ENCODE measurements at places on chromosomes 2 and 18.
A peak's percentile ranks its signal among the peaks of the same experiment; 100 is the strongest.

DNA sequence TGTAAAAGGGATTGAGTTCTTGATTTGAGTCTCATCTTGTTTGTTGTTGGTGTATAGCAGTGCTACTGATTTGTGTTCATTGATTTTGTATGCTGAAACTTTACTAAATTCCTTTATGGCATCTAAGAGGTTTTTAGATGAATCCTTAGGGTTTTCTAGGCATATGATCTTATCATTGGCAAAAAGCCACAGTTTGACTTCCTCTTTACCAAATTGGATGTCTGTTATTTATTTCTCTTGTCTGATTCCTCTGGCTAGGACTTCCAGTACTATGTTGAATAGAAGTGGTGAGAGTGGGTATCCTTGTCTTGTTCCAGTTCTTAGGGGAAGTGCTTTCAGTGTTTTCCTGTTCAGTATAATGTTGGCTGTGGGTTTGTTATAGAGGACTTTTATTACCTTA, 4.8 kb downstream of the ANKAR start:
- no peak for DNase-seq

DNA sequence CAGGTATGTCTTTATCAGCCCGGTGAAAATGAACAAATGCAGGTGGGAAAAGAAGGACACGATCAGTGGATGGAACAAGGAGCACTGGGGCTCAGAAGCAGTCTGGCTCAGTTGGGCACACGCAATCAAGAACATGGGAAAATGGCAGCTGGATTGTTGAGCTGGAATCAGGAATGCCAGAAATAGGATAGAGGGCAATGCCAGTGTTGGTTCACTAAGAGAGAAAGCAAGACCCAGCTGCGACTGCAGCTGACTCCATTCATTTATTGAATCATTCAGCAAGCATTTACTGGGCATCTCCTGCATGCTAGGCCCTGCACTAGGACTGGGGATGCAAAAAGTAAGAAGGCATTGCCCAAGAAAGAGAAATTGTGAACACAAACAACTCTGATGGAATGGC, 13.6 kb upstream of the TTR start:
- DNase-seq, result no peak

- no peak for DNase-seq
These were observed 160.5 kb downstream of the SETBP1 start for GRCh38 chr18:44841221-44841620.

- peak; percentile 90 for DNase-seq
These were observed 139.3 kb downstream of the KLHL29 start for GRCh38 chr2:23524261-23524706.

- DNase-seq, result no peak
These were observed 9.7 kb downstream of the ITM2C start for GRCh38 chr2:230874456-230874855.

GRCh38 chr2:27400348-27401135, 8.8 kb downstream of the PPM1G start:
- DNase-seq, result no peak

DNA sequence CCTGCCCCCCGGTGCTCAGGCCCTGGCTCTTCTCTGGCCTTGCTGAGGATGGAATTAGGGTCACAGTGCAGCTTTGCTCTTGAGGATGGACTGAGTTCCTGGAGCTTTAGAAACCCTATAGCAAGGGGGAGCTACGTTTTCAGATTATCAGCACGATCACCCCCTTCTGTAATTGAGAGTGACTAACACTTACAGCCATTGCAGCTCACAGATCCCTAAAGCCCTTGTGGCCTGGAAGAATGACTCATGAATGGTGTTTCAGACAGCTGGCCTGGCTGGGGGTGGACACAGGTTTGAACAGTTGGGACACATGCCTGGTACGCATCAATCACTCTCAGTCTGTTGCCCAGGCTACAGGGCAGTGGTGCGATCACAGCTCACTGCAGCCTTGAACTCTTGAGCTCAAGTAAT, 79.7 kb upstream of the IGFBP5 start:
- DNase-seq, result peak; percentile 83

GRCh38 chr2:217654168-217654567, 348.6 kb downstream of the TNS1 start:
- DNase-seq, result no peak

DNA sequence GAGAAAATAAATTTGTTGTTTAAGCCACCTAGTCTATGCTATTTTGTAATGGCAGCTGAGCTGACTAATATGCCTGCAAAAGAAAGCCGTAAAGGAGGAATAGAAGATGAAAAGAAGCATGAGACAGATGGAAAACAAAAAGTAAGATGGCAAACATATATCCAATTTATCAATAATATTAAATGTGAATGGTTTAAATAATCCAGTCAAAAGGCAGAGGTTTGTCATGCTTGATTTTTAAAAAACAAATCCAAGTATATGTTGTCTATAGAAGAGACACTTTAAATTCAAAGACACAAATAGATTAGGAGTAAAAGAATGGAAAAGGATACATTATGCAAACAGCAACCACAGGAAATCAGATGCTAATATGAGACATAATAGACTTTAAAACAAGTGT, 35.4 kb upstream of the EMILIN2 start:
- no peak for DNase-seq

- DNase-seq, result no peak
These were observed 127.0 kb downstream of the ANTXR1 start for GRCh38 chr2:69139778-69140670.

DNA sequence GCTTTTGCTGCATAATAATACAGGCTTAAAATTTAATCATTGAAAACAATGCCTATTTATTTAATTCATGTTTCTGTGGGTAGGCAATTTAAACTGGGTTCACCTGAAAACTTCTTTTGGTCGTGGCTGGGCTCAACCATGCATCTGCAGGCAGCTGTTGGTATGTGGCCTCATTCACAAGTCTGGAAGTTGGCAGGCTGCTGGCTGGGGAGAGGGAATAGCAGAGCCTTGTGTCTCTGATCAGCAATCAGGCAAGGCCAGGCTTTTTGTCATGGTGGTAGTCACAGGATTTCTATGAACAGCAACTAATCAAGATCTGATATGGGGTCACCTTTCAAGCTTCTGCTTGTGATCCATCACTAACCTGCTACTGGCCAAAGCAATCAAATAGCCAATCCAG, 130.1 kb upstream of the KCNJ3 start:
- no peak for DNase-seq

DNA sequence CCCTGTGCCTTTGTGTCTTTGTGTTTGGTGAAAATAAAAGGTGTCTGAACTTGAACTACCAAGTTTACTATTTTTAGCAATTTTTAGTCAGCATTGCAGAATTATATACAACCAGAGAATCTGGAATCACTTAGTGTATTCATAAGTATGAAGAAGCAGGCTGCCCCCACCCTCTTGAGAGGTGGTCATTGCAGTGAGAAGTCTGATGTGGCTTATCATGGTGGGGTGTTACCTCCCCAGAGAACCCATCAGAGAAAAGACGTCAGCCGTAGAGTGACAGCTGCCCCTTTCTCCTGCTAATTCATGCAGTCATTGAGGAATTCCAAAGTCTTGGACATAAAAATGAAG, 66.0 kb downstream of the BOLA3 start:
- no peak for DNase-seq

- no peak for DNase-seq
These were observed 38.3 kb upstream of the BMPR2 start for GRCh38 chr2:202337706-202338346.

GRCh38 chr2:65781756-65782155, 349.4 kb upstream of the SPRED2 start:
- no peak for DNase-seq

DNA sequence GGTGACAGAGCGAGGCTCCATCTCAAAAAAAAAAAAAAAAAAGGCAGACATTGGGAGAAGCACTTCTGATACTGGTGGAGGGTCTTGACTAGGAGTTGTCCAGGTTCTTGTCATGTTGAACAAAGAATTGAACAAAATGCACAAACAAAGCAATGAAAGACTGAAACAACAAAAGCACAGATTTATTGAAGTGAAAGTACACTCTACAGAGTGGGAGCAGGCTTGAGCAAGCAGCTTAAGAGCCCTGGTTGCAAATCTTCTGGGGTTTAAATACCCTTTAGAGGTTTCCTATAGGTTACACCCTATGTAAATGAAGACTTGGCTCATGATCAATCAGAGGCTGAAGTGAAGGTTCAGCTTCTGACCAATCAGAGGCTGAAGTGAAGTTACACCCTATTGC, 6.4 kb upstream of the SS18 start:
- DNase-seq, result no peak

- DNase-seq, result peak; percentile 6
These were observed 1.7 kb downstream of the ATF2 start for GRCh38 chr2:175166216-175166824.

- no peak for DNase-seq
These were observed 99.1 kb downstream of the SETBP1 start for GRCh38 chr18:44779753-44780292.

DNA sequence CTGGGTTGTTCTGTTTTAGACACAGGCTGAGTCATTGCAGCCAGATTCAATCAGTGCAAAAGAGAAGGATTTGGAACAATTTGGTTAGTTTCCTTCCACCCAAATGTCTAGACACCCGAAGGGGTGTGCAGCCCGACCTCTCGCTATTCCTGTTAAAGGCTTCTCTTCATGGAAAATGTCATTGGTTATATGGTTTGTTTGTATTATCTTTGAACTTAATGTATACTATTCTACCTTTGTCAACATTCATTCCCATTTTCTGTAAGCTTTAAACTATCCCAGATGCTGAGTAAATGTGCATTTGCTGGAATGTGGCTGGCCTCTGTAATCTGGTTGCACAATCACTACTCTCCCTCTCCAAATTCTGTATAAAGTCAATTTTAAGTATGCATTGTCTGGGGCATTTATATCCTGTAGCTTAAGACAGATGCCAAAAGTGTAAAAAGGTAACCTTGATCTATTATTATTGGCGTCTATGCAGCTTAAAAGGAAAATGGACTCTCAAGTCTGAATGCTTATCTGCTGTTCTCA, 80.4 kb upstream of the RND3 start:
- peak; percentile 67 for DNase-seq

- peak; percentile 35 for DNase-seq
These were observed 73.3 kb downstream of the PIK3C3 start for GRCh38 chr18:42028247-42028832.

- peak; percentile 47 for DNase-seq
These were observed 88.2 kb downstream of the GFPT1 start for GRCh38 chr2:69298862-69299261.

GRCh38 chr2:83944191-83944590, 514.9 kb downstream of the SUCLG1 start:
- DNase-seq, result no peak

GRCh38 chr2:104774631-104775030, 79.3 kb upstream of the POU3F3 start:
- DNase-seq, result peak; percentile 32

DNA sequence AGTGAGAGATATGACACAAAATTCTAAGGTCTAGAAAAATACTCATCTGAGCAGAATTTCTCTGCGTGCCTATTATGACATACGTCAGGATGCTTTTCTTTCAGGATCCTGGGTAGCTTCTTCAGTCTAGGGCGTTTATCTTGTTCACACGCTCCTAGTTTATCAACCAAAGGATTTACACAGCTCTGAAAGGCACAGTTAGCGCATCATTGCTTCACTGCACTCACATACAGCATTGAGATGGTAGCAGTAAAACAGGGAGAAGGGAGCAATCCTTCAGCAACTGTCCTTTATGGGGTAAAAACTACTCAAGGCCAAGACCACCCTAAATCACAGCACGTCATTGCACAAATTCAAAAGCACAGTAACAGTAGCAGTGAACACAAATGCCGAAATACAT, 222.8 kb downstream of the SUCLG1 start:
- no peak for DNase-seq

DNA sequence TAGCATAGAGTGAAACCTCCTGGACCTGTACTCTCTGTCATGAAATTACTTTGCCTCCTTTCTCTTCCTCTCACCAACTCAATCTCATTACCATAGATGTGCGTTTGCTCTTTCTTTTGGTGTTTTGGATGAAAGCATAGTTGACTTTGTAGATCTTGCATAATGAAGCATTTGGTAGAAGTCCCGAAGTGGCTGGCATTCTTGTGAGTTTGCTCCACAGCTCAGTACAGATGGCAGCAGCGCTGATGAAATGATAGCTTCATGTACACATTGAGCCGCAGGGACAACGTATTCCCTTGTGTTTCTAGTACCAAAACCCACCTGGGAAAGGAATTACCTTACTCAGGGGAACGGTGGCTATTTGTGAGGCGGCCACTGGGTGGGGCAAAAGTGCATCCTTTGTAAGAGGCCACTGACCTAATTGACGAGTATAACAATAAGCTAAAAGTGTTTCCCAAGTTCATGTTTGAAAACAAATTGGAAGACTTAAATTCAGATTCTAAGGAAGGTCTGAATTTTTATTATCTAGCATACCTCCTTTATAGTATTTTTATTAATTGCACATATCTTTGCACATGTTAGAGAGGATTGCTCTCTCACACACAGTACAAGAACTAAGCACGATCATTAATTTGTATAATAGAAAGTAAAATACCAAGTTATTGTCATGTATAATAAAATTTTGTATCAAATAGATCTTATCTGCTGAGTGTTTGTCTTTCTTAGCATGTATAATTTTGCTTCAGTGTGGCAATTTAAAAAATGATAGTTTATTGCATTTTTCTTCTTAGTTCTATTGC, 25.4 kb upstream of the CDH7 start:
- DNase-seq, result peak; percentile 31

GRCh38 chr2:239522740-239523119, 121.9 kb upstream of the HDAC4 start:
- DNase-seq, result no peak

GRCh38 chr2:85199698-85200097, 66.5 kb downstream of the TCF7L1 start:
- no peak for DNase-seq

DNA sequence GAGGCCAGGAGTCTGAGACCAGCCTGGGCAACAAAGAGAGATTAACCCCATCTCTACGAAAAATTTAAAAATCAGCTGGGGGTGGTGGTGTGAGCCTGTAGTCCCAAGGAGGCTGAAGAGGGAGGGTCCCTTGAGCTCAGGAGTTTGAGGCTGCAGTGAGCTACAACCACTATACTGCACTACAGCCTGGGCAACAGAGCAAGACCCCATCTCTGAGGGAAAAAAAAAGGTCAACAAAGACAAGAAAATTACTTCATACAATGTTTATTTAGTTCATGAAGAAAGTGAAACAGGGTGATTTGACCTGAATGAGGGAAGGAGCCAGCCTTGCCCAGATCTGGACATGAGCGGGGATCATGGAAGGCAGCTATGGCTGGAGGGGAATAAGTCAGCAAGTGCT, 59.1 kb downstream of the TMEM163 start:
- DNase-seq, result no peak

DNA sequence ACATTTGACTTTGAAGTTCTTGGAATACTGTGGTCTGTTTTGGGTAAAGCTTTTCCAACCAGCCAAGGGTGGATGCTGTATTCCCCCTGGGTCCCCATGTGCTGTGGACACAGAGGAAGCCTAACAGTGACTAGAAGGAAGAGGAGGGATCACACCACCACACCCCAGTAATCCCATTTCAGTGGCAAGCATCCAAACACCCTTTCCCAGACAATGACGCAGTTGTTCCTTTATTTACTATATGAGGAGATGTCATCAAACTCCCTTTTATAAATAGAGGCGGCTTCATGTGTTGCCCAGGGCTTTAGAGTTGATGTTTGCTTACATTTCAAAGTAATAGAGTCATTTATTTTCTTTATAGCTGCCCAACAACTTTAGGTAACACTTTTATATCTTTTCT, 959.4 kb upstream of the GYPC start:
- DNase-seq, result peak; percentile 82

- DNase-seq, result peak; percentile 79
These were observed 40.5 kb upstream of the ATG16L1 start for GRCh38 chr2:233210843-233211547.
